ENCODE measurements at places on chromosomes 13 and 19. TPM values are rescaled to one million over a fixed set of nuclear protein-coding genes. Genes with fewer than 3 reads are reported as not detected.

FAM216B gene
- total RNA-seq = not detected

DNA sequence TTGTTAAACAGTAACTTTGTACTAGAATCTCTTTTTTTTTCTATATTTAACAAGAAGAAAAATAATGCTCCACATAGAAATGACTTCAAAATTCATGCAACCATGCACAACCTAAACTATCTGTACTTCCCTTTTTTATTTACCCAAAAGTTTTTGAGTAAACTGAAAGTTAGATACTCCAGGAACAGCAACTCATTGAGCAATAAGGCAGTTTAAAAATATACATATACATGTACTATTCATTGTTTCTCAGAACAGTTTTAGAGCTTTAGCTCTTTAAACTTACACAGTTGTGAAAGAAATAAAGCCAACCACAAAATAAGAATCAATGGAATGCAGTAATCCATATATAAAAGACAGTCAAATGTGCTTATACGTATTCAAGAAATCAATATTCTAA is 39.2 kb downstream of the MTMR6 start:
- DNase-seq = no peak
- no peaks in the 10 kb centered on the region for H3K27me3 ChIP-seq
- H3K36me3 ChIP-seq = peaks cover 23% of the 10 kb centered on the region
- H3K4me3 ChIP-seq = no peak overlapping the region
- no peak overlapping the region for H3K27ac ChIP-seq
- no peaks in the 10 kb centered on the region for H3K4me1 ChIP-seq

- no peak overlapping the region for H3K27ac ChIP-seq
- DNase-seq = no peak
- H3K4me1 ChIP-seq = peaks cover 22% of the 10 kb centered on the region
- H3K36me3 ChIP-seq = peaks cover 3% of the 10 kb centered on the region
- peaks cover 4% of the 10 kb centered on the region for H3K27me3 ChIP-seq
These were observed 1.9 kb upstream of the RABAC1 start for GRCh38 chr19:41960973-41961372.

TIMM44 gene
- 85.1 TPM for total RNA-seq

- H3K36me3 ChIP-seq = no peaks in the 10 kb centered on the region
- DNase-seq = no peak
- no peak overlapping the region for H3K4me3 ChIP-seq
- H3K27me3 ChIP-seq = no peaks in the 10 kb centered on the region
- peaks cover 8% of the 10 kb centered on the region for H3K4me1 ChIP-seq
These were observed 45.3 kb downstream of the RGCC start for GRCh38 chr13:41502673-41503072.

- no peak for DNase-seq
- H3K4me3 ChIP-seq = no peak overlapping the region
- no peaks in the 10 kb centered on the region for H3K36me3 ChIP-seq
- H3K27ac ChIP-seq = no peak overlapping the region
- H3K4me1 ChIP-seq = peaks cover 88% of the 10 kb centered on the region
- H3K27me3 ChIP-seq = no peaks in the 10 kb centered on the region
These were observed 13.1 kb downstream of the UPF1 start for GRCh38 chr19:18844806-18845329.

Measured in suprapubic skin (tissue), 4 donors.